ENCODE measurements at places on chromosomes 12 and 14.

DNA sequence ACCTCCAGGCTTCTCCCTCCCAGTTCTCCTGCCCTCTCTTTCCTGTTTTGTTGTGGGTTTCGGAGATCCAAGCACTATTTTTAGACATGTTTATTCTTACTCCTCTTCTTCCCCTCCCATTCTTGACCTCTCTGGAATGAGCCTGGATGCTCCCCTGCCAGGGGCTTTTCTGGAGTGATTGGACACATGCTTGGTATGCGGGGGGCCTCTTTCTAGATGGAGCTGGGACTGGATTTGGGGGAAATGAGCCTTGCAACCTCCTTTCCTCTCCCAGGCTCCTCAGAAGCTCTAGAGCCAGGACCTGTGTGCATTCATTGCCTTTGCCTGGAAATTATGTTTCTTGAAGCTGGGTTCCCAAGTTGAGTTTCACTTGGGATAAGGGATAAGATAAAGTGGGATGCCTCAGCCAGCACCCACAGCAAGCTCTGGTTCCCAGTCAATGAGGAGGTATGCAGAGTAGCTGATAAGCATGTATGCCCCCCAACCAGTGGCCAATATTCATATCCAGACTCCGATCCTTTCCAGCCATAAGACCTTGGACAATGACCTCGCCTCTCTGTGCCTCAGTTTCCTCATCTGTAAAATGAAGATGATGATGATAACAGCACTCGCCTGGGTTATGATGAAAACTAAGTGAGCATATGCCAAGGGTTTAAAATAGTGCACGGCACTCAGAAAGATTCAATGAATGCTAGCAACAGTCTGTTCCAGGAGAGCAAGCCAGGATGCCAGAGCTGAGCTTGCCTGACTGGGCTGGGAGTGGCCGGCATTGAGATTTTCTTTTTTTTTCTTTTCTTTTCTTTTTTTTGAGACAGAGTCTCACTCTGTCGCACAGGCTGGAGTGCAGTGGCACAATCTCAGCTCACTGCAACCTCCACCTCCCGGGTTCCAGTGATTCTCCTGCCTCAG, 97.8 kb downstream of the SCARB1 start:
- no peak for DNase-seq

DNA sequence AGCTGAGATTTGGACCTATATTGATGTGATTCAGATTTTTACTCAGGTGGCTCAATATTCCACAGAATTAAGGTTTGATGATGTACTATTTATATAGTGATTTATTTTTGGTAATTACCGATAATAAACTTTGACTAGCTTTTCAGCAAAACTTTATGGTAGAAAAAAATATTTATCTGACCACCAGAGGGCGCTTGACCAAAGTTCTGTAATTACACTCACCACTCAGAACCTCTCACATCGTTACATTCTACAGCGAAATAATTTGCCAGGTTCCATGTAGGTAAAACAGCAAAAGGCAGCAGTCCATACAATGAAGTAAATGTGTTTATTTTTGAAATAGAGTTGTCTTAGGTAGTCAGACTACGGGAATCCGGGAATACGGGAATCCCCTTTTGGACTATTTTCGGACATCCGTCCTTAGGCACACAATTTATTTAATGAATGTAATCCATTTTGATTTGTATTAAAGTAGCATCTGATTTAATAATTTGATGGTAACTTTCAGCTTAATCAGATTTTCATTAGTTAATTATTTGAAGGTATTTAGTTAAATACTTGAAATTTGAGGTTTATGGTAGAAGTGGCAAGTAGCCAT, 143.0 kb upstream of the DDHD1 start:
- no peak for DNase-seq

- DNase-seq = no peak
These were observed 56.6 kb upstream of the CRACR2A start for GRCh38 chr12:3809357-3810015.

DNA sequence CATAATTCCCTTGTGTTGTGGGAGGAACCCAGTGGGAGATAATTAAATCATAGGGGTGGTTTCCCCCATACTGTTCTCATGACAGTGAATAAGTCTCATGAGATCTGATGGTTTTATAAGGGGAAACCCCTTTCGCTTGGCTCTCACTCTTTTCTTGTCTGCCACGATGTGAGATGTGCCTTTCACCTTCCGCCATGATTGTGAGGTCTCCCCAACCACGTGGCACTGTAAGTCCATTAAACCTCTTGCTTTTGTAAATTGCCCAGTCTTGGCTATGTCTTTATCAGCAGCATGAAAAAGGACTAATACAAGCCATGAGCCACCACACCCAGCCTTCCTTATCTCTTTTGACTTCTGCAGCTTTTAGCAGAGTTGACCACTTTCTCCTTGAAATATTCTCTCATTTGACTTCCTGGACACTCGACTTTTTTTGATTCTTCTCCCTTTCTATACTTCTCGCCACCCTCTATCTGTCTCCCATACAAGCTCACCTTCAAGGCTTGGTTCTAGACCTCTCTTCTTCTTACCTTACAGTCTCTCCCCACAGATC, 2.3 kb downstream of the MTERF2 start:
- DNase-seq = no peak
